ENCODE measurements at places on chromosomes 3 and 15.

- no peak for DNase-seq
These were observed 104.2 kb upstream of the PRR23E start for GRCh38 chr3:127088511-127089351.

DNA sequence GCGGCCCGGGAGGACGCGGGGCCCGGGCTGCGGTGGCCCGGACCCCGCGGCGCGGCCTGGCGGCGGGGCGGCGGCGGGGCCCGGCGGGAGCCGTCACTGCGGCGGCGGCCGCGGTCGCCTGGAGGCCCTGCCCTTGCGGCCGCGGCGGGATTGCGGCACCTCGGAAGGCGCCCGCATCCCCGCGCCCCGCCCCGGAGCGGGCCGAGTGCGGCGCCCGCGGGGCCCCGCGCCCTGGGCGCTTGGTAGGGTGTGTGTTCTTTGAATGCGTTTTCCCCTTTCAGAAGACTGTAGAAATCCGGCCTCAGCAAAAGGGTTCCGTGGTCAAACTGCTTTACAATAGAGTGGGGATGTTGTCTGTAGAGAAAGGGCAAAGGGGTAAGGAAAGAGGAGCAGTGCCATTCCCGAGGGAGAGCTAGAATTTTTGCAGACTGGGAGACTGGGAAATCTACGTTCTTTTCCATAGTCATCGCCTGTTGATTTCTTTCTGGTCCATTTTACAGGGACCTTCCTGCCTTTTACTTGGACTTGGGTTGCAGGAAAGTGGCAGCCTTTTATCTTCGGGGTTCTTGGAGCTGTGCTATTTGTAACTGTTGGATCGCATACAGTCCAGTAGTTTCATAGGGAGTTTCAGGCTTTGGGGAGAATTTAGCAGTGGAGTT lies 630 bp downstream of the SNRK start:
- DNase-seq: peak; percentile 23

DNA sequence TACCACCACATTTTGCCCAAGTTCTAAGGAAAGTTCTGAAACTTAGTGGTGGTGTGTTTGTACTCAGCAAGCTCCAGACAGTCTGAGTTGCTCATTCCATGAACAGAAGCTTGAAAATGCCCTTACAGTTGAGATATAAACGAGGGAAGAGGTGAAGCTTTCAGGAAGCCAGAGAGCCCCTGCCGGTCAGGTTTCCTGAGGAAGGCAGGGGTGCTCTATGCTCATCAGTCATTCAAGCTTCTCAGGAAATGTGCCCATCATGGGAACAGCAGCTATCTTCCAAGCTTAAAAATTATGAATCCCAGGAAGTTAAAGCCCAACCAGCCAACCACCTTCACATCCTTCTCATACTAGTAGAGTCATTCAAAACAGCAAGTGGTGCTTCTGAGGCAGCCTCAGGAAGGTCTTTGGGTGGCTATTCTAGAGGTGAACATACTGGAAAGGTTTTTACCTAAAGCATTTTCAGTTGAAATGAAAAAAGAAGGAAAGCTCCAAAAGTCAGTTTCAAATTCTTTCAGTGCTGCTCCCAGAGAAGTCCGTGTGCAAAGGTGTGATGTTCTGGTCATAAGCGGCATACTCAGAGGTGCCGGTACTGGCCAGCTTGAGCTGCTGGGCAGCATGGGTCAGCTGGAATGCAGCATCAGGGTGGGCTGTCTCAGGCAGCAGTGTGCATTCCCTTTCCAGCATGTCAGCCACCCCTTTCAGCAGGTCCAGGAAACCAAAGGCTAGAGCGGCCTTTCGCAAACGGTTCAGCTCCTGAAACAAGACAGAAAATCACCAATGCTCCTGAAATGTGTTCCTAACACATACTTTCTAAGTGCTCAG lies 31.8 kb downstream of the INTS14 start:
- DNase-seq: no peak

GRCh38 chr3:188706599-188706998 lies 465.2 kb upstream of the TPRG1 start:
- DNase-seq: peak; percentile 58

DNA sequence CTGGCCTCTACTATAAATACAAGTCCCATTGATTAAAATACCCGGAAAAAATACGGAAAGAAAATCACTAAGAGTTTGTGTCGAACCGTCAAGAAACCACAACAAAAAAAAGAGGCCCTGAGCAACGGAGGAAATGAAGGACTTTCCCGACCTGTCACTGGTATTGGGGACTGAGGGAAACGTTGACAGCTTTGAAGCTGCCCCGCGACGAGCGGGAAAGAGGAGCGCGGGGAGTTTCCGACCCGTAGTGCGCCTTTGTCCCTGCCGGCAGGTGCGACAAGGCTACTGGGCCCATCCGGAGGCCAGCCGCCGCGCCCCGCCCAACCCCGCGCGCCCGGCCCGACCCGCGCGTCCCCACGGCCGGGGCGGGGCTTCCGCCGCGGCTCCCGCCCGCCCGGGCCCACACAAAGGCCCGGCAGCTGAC lies 416 bp downstream of the PBRM1 start:
- DNase-seq: no peak

DNA sequence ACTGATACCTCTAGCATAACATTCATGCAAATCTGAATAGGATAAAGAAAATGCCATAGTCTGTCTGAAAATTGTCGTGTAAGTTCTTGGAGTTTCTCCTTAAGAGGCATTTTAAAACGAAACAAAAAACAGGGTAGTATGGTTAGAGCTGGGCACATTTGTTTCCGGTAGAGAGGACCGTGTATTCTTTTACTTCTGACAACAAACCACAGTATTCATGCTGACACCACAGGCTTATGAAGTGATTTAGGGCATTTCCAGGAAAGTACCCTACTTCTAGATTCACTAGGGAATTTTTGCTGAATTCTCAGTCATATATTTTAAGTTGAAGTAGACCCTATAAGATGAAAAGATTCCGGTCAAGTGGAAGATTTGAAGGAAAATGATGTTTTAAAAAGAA lies 541.3 kb downstream of the UNC13C start:
- DNase-seq: no peak

DNA sequence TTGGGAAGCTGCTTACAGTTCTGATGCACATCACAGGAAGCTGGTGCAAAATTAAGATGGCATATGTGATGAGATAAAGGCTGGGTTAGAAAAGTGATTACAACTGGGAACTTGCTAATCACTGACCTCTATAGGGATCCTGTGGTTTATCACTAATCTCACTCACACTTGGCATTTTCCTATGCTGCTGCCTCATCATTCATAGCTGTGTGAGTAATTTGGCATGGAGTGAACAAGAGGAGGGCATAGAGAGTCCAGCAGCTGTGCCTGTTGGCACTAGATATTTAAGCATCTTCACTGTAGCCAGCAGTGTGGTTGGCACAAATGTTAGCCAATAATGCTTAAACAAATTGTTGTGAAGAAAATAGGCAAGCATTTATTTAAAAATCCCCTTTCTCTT lies 217.7 kb upstream of the CGNL1 start:
- DNase-seq: peak; percentile 38

GRCh38 chr3:179196098-179196497 lies 47.9 kb downstream of the PIK3CA start:
- DNase-seq: peak; percentile 92

GRCh38 chr3:140093742-140094141 lies 158.8 kb downstream of the CLSTN2 start:
- peak; percentile 74 for DNase-seq

DNA sequence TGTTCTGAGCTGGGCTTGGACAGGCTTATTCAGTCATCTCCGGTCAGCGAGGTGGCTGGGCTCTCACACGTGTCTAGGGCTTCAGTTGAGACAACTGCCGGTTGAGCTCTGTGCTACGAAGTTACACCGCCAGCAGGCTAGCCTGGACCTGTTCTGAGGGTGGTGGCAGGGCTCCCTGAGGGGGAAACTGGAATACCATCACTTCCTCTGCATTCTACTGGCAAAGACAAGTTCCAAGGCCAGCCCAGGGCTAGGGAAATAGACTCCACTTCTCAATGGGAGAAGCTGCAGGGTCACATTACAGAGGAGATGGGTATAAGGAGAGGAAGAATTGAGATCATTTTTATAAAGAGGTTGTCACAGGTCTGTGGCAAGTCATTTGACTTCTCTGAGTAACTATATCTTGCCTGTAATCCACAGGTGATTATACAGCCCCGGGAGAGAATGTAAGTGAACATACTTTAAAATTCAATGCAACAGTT lies 106.8 kb upstream of the IL12A start:
- DNase-seq: peak; percentile 47

- DNase-seq: peak; percentile 45
These were observed 539 bp upstream of the PLCL2 start for GRCh38 chr3:16884084-16884747.

- no peak for DNase-seq
These were observed 46.2 kb downstream of the CMTM7 start for GRCh38 chr3:32437896-32438295.

DNA sequence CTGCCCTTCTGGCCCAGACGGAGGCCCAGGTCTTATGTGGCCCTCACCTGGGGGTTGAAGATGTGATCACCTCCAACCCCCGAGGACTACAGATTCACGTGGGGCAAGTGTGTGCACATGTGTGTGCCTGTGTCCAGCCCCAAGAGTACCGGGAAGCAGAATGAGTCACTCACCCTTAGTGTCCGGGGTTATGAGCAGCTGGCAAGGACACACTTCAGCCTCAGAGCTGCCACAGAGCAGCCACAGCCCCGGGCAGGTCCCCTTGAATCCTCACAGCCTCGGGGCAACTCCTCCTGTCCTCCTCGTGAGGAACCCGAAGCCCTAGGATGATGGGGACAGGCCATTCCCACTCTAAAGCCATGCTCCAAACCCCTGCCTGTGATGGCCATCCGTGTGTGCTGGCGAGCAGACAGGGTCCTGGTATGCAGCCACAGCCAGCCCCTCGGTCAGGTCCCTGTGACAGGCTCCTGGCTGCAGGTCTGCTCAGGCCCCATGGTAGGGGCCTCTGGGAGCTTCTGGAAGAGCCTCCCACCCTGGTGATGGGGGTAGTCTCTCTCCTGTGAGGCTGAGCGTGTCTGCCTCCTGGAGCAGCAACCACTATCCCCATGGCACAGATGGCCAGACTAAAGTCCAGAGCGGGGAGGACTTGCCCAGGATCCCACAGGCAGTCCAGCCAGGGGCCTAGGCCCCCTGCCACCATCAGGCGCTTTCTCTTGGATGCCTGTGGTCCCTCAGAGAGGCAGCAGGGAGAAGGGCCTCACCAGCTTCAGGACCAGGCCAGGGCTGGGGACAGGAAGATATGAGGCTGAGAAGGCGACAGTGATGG lies 852 bp downstream of the STAB1 start:
- DNase-seq: peak; percentile 62

GRCh38 chr3:134833453-134834163 lies 38.5 kb downstream of the EPHB1 start:
- no peak for DNase-seq

GRCh38 chr3:148975248-148975647 lies 16.1 kb upstream of the GYG1 start:
- DNase-seq: no peak

DNA sequence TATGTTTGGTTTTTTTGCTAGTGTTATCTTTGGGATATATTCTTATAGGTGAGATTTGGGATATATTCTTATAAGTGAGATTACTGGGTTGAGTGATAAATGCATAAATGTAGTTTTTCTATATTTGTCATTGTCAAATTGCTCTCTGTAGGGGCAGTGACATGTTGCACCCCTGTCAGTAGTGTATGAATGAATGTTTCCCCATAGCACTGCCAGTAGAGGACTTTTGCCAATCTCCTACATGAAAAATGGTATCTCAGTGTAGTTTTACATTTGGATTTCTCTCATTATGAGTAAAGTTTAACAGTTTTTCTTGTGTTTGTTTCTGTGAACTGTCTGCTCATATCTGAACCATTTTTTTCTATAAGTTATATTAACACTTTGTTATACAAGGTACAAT lies 13.6 kb downstream of the U2SURP start:
- DNase-seq: no peak

DNA sequence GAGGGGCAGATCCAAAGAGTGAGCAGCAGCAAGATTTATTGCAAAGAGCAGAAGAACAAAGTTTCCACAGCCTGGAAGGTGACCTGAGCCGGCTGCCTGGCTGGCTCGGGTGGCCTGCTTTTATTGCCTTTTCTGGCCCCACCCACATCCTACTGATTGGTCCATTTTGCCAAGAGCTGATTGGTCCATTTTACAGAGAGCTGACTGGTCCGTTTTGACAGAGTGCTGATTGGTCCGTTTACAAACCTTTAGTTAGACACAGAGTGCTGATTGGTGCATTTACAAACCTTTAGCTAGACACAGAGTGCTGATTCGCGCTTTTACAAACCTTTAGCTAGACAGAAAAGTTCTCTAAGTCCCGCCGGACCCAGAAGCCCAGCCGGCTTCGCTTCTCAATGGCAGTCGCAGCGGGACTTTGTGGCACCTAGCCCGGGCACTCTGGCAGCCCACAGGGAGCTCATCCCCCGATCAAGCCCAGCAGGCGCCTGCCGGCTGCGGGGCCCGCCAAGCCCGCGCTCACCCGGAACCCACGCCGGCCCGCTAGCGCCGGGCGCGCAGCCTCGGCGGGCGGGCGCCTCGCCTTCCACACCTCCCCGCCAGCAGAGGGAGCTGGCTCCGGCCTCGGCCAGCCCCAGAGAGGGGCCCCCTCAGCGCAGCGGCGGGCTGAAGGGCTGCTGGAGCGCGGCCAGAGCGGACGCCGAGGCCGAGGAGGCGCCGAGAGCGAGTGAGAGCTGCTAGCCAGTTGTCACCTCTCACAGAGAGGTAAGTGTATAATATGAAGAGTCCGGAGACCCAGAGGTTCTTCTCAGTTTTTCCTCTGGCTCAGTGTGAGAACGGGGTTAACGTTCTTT lies 339.2 kb downstream of the CHL1 start:
- no peak for DNase-seq

- DNase-seq: no peak
These were observed 33.4 kb upstream of the XRN1 start for GRCh38 chr3:142481196-142481595.

DNA sequence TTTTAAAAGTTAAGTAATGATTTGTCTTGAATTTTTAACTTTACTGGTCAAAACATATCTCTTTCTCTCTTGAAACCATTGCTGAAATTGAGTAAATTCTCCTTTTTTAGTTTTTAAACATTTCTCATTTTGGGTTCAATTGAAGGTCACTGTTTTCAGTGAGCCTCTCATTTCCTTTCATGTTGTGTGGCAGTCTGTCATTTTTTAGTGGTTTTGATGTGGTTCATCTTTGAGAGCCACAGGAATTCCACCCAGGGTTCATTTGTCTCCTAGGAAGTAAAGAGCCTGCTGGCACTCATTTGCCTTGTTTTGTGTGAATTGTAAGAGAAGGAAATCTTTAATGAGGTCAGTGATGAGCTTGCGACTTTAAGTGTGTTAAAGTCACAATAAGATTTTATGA lies 10.4 kb downstream of the CLDN11 start:
- peak; percentile 89 for DNase-seq

GRCh38 chr3:21062831-21063294 lies 688.1 kb downstream of the ZNF385D start:
- no peak for DNase-seq

GRCh38 chr3:155049959-155050358 lies 30.2 kb upstream of the MME start:
- no peak for DNase-seq

- no peak for DNase-seq
These were observed 181.8 kb downstream of the TBC1D2B start for GRCh38 chr15:77895742-77896141.

All from iris pigment epithelial cell (primary cell).